Activated effector memory CD4-positive, alpha-beta T cell treated with Interleukin-2 at 50 U/mL for 16 hours (primary cell): ENCODE measurements at places on chromosomes 7 and 10.

DNA sequence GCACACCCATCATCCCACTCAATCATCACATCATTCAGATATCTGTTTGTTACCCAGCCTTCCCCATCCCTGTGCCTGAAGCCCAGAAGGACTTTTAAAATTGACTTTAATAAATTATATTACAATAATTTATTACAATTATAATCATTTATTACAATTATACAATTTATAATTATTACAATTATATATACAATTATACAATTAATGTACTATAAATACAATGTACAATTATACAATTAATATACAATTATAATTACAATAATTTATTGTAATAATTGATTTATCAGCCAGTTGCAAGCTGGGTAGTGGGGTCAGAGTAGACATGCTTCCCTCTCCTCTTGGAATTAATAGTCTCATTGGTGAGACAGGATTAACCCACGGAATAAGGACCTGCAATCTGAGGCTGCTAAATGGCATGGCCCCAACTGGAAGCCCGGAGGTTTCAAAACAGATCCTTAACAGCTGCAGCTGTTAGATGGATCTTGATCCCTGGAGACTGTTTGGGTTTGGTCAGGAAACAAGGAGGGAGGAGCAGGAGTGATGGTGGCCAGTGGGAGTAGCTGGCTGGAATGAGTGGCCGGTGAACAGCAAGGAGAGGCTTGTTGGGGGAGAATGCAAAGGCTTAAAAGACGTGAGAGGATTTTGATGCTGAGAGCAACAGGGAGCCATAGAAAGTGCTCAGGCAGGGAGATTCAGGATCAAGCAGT, 402.8 kb upstream of the PODXL start:
- no peak for DNase-seq

GRCh38 chr7:41501466-41501865, 201.4 kb downstream of the INHBA start:
- DNase-seq, result no peak

GRCh38 chr10:62548686-62549085, 174.5 kb downstream of the ZNF365 start:
- DNase-seq, result no peak

DNA sequence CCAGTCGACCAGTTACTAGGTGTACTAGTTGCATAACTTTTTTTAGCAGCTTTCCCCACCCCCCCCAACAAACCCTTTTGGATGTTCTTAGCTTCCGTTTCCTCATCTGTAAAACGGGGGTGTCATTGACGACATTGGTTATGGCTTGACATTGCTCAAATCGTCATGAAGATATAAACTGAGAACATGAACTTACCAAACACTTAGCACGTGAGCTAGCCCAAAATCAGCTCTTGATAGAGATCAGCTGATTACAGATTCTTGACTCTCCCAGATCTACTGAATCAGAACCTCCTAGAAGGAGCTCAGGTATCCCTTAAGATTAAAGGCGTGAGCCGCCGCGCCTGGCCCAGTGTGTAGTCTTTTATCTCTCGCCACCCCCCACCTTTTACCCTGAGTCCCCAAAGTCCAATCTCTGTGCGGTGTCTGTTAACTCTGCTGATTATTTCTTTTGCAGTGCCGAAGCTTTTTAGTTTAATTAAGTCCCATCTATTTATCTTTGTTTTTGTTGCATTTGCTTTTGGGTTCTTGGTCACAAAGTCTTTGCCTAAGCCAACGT, 1.0 kb upstream of the GNA12 start:
- DNase-seq, result no peak

DNA sequence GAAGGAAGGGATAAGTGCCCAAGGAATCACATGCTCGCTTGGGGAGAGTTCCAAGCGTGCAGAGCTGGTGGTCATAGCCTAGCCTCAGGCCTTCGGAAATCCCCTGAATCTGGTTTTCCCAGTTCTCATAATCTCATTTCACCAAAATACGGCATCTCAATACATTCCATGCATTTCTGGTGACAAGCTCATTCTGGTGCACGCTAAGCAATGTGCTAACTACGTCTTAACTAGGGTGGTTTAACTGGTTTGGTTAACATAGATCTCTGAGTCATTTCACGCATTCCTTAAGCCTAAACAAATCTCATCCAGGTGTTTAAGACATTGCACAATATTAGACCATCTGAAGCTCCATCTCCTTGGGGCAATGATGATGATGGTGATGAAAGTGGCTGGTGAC, 72.9 kb upstream of the STEAP1B start:
- DNase-seq, result no peak

- DNase-seq, result no peak
Measured at GRCh38 chr7:518630-519483, 789 bp downstream of the PDGFA start.

GRCh38 chr10:4512196-4512595, 313.8 kb upstream of the AKR1E2 start:
- no peak for DNase-seq

GRCh38 chr7:139798892-139799291, 21.1 kb upstream of the HIPK2 start:
- DNase-seq, result no peak

DNA sequence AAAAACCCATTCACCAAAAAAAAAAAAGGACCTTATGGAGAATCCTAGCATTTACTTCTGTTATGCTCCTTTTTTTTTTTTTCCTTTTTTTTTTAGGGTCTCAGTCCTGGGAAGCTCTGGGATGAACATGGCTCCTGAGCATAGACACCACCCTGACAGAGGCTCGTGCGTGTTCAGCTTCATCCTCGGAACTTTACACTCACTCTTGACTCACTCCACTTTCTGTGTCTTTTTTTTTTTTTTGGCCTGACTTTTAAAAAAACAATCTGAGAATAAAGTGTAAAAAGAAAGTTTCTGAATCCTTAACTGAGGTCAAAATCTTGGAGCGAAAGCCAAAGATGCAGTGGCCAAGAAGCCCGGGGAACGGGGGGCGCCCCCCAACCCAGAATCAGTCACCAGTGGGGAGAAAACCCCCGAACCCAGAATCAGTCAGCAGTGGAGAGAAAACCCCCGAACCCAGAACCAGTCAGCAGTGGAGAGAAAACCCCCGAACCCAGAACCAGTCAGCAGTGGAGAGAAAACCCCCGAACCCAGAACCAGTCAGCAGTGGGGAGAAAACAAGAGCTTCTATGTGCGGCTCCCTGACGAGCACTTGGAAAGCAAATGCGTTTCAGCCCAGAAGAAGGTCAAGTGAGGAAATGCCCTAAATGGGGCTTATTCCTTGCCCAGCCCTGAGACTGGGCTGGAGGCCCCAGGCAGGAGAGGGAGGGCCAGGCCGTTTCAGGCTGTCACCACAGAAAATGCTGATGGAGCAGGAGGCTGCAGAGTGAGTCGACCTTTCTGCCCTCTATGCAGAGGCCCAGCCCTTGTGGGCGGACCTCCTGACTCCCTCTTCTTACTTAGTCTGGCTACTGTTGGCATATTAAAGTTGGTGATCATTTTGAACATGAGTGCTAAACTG, 19.0 kb upstream of the PFKP start:
- no peak for DNase-seq

DNA sequence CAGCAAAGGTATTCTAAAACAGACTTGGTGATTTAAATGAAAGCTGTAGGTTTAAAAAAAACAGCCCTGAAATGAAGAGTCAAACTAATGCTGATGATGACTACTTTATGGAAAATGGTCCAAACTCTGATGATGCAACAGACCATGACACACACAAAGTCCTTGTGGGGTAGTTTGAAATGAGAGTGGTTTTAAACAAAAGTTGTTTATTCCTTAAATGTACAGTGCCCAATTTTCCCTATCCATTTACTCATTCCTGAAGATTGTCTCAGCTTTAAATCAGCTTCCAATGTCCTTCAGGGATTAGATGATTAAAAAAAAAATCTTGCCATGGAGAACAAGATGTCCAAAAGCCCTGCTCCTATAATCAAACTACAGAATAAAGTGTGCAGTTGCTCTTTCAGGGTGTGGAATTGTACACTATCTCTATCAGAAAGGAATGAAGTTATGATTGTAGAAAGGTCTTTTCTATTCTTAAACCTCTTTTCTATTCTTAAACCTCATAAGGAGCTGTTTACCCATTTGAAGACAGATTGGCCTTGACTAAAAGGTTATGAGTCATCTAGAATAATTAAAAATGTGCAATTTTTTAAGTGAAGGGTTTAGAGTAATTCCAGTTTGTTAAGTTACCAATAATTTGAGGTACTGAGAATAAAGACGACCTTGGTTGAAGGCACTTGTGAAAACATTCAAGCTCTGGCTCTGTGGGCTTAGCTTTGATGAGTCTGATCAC, 70.2 kb upstream of the ITGA8 start:
- DNase-seq, result no peak

DNA sequence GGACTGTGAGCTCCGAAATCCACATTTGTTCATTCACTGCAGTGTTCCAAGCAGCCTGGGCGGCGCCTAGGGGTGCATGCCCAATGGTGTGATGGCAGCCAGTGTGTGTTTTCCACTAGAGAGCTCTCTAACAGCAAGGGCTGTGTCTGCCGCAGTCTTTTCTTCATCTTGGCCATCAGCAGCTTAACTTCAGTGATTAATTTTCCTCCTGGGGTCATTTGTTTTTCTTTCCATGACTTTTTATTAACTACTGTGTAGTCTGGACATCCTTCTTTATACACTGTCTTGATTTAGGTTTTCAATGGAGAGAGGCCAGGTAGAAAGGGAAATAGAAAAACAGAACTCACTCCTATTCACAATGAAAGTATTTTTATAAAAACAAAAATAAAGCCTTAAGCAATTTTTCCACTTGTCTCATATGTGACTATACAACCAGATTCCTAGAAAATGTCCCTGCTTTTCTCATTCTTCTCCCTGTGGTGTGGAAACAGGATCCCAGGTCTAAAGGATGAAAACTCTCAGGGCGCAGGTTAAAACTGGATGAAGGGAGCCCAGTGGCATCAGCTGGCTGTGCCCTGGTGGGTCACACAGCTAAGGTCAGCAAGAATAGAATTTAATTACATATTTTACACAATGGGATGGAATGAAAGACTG, 176.8 kb downstream of the PKD1L1 start:
- no peak for DNase-seq

- no peak for DNase-seq
Measured at GRCh38 chr7:156768698-156769472, 124.1 kb downstream of the LMBR1 start.

- DNase-seq, result no peak
Measured at GRCh38 chr7:31466036-31466435, 47.9 kb upstream of the ITPRID1 start.

DNA sequence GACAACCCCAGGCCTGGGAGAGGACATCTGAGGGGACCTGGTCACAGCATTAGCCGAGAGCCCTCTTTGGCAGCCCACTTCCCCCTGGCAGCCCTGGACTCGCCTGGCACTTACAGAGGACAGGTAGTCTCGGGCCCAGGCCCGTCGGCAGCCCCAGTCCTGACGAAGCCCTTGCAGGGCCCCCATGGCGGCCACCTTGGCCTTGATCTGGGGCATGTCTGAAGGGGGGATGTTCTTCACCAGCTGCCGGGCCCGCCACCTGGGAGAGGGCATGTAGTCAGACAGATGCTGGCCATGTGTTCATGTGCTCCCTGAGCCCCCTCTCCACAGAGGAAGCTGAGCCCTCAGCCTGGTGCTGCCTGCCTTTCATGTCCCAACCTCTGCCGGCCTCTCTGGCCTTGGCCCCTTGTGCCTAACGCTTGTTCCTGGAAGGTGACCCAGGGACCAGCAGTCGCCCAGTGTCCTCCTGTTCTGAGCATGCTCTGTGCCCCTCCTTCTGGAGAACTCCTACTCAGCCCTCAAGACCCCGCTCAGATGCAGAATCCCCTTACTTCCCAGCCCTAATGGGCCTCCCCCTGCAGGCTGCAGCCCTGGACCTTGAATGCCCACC, 13.9 kb downstream of the MYO1G start:
- no peak for DNase-seq

GRCh38 chr10:97075961-97076525, 109.7 kb downstream of the SLIT1 start:
- DNase-seq, result no peak

DNA sequence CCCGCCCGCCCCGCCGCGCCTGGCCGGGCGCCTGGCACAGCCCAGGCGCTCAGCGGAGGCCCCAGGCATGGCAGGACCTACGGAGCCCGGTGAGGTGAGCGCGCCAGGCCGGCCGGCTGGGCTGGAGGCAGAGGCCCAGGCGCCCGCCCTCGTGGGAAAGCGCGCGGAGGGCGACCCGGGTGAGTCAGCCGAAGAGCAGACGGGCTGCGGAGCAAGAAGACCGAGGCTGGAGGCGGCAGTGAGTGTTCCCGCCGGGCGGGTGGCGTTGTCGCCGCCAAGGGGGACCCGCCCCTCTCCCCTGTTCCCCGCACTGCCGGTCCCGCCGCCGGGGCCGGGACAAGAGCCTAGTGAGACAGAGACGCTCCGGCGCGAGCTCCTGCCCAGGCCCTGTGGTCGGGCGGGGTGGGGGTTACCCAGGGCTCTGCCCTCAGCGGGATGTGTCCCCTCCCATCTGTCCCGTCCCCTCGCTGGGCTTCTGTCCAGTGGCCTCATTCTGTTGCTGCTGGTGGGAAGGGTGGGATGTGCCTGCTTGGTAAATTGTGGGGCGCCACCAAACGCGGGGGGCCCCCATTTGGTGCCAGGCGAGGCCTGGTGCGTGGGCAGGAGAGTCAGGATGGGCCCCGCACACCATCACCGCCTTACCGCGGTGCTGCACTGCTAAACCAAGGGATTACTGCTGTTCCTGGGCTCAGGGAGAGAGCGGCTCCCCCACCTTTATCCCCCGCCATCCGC, 17.0 kb upstream of the NODAL start:
- no peak for DNase-seq

- no peak for DNase-seq
Measured at GRCh38 chr7:159154243-159154642, 9.6 kb upstream of the VIPR2 start.

DNA sequence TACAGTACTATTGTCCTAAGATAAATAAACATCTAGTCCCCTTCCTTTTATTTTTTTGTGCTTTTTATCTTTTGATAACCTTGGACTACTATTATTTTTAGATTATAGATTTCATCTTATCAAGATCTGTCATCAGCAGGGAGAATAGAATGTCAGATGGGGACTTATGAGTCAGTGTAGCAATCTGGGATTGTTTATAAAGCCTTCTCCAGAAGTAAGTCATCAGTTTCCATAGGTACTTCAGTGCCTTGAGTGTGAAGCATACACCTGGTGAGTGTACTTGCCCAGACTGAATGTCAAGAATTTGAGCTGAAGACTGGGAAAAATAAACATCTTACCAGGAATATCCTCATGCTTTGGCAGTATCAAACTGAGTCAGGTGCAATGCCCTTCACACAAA, 2.1 kb downstream of the CASD1 start:
- no peak for DNase-seq

- no peak for DNase-seq
Measured at GRCh38 chr7:140679186-140679585, 6.4 kb downstream of the ADCK2 start.

DNA sequence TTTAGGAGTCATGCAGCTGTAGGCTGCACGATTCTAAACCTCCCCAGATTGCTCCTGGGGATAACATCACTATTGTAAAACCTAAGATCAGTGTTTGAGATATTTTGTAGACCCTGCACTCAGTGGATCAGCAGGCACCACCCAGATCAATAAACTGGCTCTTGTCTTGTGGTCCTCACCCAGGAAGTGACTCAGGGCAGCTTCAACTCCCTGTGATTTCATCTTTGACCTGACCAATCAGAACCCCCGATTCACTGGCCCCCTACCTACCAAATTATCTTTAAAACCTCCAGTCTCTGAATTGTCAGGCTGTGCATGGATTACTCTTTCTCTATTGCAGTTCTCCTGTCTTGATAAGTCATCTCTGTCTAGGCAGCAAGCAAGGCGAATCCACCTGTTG, 25.7 kb downstream of the ARL5B start:
- DNase-seq, result no peak
